ENCODE measurements at places on chromosomes 3 and 15.

- DNase-seq: no peak
Measured at GRCh38 chr3:38397320-38397719, 50.7 kb downstream of the XYLB start.

DNA sequence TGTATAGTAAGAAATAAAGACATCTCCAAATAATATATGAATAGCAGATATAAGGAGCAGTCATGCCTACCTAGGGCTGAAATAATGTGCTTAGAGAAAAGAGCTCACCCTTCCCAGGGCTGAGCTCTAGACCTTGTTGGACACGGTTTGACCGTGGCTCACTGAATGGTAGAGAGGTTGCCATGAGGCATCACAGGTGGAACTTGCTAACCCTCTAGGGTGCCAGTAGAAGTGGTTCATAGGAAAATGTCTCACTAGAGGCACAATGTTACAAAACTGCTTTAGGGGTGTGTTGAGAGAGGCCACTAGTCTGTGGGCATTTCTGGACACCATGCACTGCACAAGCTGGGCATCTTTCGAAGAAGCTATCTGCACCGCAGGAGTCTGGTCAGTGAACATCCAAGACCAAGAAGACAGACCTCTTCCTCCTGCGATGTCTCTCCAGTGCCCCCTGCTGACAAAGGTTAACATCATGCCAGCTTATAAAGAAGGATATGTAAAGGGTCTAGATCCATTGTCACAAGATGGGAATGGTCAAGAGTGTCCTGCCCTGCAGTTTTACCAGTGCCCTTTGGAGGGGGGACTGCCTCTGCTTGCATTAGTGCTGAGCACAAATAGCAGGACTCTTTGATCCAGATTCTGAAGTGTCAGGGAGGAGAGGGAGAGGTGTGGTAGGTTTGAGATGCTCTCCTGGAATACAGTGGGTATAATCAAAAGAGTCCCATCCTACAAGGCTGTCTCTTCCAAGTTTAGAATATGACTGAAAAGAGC lies 266.8 kb downstream of the ZNF385D start:
- no peak for DNase-seq

DNA sequence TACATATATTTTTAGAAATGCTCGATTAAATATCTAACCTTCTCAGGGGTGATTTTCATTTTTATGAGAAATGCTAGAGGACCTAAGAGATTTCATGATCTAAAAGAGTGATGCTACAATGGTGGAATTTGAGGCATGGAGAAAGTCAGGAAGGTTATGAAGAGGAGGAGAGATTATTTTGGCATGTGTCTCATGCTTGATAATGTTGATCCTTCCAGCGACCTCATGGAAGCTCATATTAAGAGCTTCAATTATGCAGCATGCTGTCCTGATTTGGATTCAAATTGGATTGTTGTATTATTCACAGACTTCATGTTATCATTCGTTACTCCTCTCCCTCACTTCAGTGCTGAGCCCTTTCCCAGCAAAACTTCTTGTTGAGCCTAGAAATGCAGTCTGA lies 112.5 kb downstream of the RAP2B start:
- no peak for DNase-seq

DNA sequence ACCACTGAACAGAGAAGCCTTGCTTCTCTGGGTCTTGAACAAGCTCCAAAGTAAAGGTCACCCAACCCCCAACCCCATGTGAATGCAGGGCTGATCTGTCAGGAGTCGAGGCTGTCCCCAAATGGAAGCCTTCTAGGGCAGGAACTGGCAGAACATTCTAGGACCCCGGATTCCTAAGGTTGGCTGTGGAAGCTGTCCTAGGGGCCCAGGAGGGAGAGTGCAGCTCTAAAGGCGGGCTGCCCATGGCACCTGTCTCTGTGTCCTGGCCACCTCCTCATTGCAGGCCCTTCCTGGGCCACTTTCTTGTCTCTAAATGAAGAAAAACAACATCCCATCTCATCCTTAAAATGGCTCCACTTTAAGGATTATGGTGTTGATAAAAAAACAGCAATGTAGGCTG lies 53.6 kb upstream of the SEC61A1 start:
- no peak for DNase-seq

DNA sequence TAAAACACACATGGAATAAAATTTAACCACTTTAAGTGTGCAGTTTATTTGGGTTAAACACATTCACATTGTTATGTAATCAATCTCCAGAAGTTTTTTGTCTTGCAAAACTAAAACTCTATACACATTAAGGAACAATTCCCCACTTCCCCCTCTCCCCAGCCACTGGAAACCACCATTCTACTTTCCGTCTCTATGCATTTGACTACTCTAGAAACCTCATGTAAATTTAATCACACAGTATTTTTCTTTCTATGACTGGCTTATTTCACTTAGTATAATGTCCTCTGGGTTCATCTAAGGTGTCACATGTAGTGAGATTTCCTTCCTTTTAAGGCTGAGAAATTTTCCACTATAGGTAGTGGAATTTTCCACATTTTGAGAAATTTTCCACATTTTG lies 568.7 kb upstream of the UBE2E2 start:
- DNase-seq: no peak

- peak; percentile 48 for DNase-seq
Measured at GRCh38 chr15:91407269-91407889, 307.3 kb downstream of the SV2B start.

DNA sequence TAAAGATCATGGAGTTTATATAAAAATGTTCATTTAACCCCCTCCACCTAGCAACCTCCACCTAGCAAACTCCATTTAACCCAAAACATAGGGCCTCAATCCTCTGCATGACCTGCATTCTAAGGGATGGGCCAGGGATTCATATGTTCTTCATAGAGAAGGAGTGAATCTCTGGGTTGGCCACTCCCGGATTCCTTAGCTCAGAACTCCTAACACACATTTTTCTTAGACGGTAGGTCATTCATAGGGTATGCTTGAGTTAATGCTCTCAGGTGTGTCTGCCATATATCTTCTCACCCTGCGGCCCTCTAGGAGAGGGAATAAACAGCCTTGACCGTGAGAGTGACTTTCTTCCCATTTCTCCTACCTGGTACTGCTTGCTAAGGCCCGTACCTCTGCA lies 102.0 kb upstream of the IGSF10 start:
- no peak for DNase-seq

DNA sequence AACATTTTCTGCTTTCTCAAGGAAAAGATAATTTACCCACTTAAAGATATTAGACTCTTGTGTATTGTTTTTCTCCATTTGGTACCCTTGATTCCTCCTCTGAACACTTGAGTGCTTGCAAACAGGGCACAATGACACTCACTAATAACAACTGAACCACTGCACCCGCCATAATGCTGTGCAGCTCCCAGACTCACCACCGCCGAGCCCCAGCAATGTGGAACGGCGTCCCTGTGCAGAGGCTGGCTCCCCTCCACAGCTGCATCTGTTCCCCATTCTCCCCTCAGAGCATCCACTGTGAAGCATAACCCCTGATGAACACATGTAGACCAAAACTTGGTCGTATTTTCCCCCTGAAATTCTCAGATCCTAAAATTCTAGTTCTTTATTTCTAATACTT lies 276.2 kb upstream of the PLSCR5 start:
- DNase-seq: no peak

GRCh38 chr3:45844616-45845015 lies 2.7 kb upstream of the LZTFL1 start:
- DNase-seq: no peak

DNA sequence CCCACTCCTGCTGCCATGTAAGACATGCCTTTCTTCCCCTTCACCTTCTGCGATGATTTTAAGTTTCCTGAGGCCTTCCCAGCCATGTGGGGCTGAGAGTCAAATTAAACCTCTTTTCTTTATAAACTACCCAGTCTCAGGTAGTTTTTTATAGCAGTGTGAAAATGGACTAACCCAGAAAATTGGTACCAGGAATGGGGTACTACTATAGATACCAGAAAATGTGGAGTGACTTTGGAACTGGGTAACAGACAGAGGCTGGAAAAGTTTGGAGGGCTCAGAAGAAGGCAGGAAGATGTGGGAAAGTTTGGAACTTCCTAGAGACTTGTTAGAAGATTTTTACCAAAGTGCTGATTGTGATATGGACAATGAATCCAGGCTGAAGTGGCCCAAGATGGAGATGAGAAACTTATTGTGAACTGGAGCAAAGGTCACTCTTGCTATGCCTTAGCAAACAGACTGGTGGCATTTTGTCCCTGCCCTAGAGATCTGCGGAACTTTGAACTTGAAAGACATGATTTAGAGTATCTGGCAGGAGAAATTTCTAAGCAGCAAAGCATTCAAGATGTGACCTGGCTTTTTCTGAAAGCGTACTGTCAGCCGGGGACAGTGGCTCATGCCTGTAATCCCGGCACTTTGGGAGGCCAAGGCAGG lies 52.7 kb downstream of the TMCC1 start:
- DNase-seq: no peak

- no peak for DNase-seq
Measured at GRCh38 chr3:126264381-126264780, 84.0 kb upstream of the ALDH1L1 start.

GRCh38 chr15:100670505-100671021 lies 68.2 kb downstream of the ASB7 start:
- no peak for DNase-seq

DNA sequence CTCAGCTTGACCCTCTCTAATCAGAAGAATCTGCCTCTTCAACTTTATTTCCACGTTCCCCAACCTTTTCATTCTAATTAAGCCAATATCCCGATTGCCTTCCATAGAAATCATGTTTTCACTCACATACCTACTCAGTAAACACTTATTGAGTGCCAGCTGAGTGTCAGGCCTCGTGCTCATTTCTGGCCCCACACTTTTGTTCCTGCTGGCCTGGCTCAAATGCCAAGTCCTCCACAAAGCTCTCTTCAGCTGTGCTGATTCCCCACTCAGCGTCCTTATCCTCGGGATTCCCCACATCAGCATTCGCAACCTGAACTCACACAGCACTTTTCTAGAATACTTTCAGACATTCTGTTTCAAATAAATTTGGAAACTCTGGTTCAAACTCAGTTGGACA lies 68.9 kb downstream of the THBS1 start:
- no peak for DNase-seq

DNA sequence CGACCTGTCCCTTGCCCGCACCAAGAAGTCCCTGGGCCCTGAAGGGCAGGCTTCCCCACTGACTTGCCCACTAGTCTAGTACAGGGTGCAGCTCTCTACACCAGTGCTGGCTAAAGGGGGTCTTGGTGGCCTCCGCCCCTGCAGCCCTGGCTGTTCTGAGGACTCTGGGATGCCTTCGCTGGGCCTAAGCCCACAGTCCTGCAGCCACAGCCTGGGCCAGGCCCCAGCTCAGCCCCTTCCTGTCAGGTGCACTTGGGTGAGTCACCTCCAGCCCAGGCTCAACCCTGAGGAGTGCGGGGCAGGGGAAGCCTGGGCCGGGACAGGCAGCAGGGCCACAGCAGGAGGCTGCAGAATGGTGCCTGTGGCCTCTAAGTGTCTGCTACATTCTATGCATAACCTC lies 971 bp downstream of the C3orf22 start:
- DNase-seq: no peak

GRCh38 chr3:27573138-27573537 lies 89.0 kb upstream of the SLC4A7 start:
- DNase-seq: no peak

DNA sequence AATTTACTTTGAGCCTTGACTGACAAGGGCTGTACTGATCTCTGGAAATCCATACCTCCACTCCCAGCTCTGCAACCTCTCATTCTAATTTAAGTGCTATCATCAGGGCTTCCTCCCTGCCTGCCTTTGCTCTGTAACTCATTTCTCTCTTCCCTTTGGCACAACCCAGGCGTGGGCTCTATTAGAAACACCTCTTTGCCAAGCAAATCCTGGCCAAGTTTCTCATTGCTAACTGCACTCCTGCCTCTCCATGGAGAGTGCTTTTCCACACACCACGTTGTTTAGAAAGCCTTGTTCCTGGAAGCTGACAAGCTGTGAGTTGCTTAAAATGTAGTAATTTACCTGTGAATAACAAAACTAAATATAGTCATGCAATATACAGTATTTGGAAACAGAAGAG lies 20.1 kb upstream of the FSTL1 start:
- no peak for DNase-seq

DNA sequence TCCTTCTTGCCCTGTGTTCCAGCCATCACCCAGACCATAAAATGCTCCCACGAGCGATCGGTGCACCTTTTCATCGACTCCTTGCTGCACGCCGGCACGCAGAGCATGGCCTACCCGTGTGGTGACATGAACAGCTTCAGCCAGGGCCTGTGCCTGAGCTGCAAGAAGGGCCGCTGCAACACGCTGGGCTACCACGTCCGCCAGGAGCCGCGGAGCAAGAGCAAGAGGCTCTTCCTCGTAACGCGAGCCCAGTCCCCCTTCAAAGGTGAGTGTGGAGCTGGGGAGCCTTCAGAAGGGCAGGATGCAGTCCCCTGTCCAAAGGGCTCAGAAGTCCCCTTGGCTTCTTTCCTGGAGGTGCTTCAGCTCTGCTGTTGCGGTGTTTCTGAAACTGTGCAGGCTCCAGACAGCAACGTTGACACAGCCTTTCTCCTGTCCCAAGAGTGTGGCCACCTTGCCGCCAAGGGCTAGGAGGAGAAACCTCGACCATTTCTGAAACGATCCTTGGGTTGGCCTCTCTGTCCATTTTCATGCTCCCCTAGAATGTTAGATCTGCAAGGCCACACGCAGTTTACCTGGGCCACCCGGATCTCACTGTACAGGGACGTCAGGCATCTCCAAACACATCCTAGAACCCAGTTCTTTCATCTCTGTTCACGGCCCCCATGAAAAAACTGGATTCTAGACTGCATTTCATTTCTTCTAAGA lies 116.7 kb downstream of the LIPC start:
- DNase-seq: no peak

GRCh38 chr3:133568294-133569014 lies 5.0 kb upstream of the CDV3 start:
- no peak for DNase-seq

- peak; percentile 27 for DNase-seq
Measured at GRCh38 chr3:151871639-151872468, 1.6 kb upstream of the SUCNR1 start.

DNA sequence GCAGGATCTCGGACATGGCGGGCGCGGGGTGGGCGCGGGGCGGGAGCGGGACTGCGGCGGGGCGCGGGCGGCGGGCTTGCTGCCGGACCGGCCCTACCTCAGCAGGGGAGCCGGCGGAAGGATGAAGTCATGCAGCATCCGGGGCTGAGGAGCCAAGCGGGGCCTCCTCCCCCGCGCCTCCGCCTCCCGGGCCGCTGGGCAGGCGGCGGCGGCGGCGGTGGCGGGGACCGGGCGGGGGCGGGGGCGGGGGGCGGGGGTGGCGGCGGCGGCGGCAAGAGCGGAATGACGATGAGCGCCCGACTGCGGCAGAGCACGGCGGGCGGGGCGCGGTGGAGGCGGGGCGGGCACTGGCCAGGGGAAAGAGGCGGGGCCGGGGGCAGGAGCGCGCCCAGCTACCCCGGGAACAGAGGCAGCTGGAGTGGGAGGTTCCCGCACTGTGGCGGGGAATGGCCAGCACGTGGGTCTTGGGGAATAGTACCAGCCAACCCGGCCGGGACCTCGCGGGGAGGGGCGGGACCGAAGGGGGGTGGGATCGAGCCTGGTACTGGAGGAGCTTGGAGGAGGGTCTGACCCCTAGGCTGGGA lies at the start of gene CAMK2N2:
CAMK2N2 (minus strand) TSS at position 284 of the 584 bp plus-strand sequence; CDS start at position 16, 268 bp downstream.
- DNase-seq: peak; percentile 71

GRCh38 chr3:151439652-151440125 lies 21.2 kb downstream of the IGSF10 start:
- peak; percentile 38 for DNase-seq

- DNase-seq: no peak
Measured at GRCh38 chr3:122947196-122947595, 80.4 kb downstream of the SEMA5B start.

Measured in CD4-positive, alpha-beta T cell treated with Interleukin-21 for 1 hour (primary cell).